Liver (tissue), 10 donors: ENCODE measurements at places on chromosomes 7 and 10. TPM values are rescaled to one million over a fixed set of nuclear protein-coding genes. Genes with fewer than 3 reads are reported as not detected.

EPHA1 gene
- total RNA-seq: 21.0 TPM

DNA sequence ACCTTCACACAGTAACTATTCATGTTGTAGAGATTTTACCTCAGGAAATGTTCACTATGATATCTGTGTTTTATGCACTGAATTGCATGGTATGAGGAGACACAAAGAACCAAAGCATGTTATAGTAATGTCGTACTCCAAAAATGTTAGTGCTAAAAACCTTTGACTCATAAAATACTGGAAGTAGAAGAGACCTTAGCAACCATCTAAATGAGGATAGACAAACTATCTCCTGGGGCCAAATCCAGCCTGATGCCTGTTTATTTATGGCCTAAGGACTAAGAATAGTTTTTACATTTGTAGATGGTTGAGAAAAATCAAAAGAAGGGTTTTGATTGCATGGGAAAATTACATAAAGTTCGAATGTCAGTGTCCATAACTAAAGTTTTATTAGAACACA, 535.1 kb downstream of the INHBA start:
- no peak for DNase-seq

- no peak for DNase-seq
These were observed 378.6 kb upstream of the CHRM2 start for GRCh38 chr7:136489808-136490207.

GRCh38 chr7:157738066-157738460, 401.3 kb downstream of the DNAJB6 start:
- DNase-seq: no peak

GRCh38 chr10:43524434-43525247, 49.8 kb downstream of the ZNF239 start:
- no peak for DNase-seq

- DNase-seq: peak; percentile 72
These were observed 863 bp downstream of the ST8SIA6 start for GRCh38 chr10:17453373-17454091.

- DNase-seq: no peak
These were observed 29.4 kb upstream of the SLF2 start for GRCh38 chr10:100883312-100883821.
